ENCODE measurements at places on chromosomes 6 and 20.
A peak's percentile ranks its signal among the peaks of the same experiment; 100 is the strongest.

DNA sequence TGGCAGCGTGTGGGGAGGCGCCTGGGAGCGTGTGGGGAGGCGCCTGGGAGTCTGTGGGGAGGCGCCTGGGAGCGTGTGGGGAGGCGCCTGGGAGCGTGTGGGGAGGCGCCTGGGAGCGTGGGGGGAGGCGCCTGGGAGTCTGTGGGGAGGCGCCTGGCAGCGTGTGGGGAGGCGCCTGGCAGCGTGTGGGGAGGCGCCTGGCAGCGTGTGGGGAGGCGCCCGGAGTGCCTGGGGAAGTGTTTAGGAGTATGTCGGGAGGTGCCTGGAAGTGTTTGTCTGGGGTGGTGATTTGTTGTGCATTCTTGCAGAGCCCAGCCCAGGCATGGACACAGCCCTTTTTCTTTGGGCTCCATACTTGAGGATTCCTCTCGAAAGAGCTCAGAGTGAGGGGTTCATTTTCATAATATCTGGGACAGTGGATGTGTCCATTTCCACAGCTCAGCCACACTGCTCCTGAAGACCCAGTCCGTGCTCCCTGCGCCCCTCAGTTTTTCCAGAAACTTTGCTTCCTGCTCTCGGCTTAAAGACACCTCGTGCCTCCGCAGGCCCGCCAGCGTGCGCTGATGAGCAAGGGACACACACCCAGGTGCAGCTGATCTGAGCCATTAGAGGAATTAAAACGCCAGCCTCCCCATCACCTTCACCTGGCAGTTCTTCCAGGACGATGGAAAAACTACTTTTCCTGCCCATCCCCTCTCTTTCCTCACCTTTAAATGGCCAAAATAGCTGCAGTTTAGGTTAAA is 172.2 kb upstream of the THBS2 start:
- no peak for DNase-seq

DNA sequence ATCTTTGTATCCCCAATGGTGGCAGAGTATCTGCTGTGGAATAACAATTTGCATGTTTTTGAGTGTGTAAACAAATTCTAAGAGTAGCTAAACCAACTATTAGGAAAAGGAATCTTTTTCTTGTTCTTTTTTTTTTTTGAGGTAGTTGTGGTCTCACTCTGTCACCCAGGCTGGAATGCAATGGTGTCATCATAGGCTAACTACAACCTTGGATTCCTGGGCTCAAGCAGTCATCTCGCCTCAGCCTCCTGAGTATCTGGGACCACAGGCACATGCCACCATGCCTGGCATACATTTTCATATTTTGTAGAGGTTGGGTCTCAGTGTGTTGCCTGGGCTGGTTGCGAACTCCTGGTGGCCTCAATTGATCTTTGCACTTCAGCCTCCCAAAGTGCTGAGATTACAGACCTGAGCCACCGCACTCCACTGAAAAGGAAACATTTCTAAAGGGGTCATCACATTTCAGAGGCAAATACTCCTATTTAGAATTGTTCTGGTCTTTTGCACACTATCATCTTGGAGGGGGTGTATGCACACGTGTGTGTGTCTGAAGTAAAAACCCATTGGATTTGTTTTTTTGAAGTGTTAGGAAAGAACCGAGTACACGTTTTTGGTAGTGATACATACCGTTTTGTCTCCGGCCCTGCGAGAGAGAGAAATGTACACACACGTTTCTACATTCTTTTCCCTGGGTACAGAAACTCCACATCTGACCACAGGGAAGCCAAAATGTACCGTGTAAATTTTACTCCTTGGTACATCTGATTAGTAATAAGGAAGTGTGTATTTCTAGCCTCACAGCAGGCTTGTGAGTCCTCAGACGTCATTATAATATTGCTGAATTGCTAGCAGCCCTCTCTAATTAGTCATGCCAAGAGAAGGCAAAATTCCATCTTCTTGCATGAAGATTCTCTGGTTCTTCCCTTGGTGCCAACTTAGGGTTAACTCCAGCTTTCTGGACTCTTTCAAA is 183.6 kb downstream of the JARID2 start:
- DNase-seq = no peak

- DNase-seq = no peak
Observed at GRCh38 chr6:79872986-79873385, 74.4 kb downstream of the ELOVL4 start.

DNA sequence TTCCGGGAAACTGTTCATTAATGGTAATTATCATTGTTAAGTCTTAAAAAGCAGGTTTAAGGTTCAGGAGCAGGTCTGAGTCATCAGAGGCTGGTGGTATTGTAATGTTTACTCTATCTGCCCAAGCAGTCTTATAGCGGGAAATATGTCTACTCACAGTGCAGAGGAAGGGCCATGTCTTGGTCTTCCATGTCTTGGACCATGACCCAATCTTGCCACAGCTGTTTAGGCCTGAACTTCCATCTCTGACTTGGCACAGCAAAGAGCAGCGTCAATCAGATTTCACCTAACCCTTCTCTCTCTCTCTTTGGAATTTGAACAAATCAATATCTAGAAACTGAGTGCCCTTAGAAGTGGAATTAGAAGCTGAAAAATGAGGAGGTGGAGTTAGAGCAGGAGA is 25.8 kb downstream of the SLC2A12 start:
- no peak for DNase-seq

GRCh38 chr20:50190251-50191064 is at the start of gene CEBPB:
Gene CEBPB, plus strand, starts transcription at chr20:50190830. Its CDS starts 204 bp downstream, at chr20:50191034.
- DNase-seq = peak; percentile 92

DNA sequence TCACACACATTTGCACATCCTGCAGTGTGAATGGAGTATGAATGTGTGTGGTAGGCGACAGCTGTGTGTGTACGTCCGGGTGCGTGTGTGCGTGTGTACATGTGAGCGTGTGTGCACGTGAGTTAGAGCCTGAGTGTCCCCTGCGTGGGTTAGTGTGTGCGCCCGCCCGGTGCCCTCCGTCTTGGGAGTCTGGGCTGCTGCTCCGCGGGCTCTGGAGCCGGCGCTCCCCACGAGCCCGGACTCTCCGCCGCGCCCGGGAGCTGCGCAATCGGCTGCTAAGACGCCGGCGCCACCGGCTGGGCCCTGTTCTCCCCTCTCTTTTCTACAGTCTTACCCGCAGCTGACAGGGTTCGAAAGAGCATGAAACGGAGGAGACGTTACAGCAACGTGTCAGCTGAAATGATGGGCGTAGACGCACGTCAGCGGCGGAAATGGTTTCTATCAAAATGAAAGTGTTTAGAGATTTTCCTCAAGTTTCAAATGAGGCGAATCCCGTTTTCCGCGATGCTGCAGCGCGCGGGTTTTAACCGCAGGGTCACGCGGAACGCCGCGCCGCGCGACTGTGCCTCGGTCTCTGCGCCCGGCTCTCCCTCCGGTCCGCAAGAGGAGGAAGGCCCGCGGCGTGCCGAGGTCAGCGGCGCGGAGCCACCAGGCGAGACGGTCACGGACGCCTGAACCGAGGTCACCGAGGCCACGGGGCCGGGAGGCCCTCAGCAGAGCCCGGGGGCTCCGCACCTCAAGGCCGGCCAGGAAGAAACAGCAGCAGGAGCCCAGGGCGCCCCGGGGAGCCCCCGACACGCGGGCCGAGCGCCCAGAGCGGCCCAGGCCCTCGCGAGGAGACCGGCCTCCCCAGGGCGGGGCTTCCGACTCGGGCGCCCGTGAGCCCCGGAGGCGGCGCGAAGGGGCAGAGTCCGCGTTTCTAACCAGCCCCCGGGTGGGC is 95.3 kb upstream of the BHLHE23 start:
- no peak for DNase-seq

DNA sequence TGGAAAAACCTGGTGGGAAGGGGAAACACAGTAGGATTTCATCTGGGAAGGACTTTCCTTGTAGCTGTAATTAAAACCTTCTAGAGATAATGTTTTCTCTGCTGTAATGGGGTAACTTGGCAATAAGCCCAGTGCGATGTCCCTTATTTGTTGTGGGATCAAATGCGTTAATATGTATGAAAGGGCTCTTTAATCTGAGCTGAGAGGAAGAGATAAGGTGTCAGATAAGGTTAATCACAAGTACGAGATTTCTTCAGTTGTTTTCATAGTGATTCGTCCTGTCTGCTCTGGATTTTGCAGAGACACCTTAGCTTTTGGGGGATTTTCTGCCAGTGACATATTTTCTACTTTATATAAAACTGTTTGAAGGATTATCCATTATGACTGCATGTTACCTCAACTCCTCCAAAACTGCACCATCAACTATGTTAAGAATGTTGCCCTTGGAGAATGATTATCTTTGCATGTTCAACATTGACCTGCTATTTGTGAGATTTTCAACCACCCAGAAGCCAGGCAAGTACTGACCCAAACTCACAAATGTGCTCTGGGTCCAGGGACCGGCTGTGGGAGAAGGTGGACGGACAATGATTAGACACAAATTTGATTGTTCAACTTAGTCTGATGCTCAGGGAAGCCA is 21.2 kb upstream of the ELOVL5 start:
- no peak for DNase-seq

DNA sequence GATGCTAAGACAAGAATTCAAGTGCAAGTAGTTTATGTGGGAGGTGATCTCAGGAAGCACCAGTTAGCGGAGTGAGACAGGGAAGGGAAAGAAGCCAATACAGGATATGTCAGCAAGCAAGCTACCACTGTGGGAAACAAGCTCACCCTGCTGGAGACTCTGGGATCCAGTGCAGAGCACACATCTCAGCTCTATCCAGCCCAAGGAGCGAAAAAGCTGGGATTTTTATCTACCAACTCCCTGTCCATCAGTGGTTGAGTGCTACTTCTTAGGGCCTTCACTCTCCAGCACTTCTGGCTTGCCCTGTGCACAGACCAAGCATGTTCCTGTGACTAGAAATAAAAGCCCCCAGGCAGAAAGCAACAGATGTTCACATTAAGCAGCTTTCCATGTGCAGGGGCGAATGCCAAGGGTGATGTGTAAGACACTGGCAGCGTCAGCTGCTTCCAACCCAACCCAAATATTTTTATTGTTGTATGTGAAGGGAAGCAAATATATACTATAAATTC is 10.8 kb upstream of the RNF24 start:
- DNase-seq = peak; percentile 69

DNA sequence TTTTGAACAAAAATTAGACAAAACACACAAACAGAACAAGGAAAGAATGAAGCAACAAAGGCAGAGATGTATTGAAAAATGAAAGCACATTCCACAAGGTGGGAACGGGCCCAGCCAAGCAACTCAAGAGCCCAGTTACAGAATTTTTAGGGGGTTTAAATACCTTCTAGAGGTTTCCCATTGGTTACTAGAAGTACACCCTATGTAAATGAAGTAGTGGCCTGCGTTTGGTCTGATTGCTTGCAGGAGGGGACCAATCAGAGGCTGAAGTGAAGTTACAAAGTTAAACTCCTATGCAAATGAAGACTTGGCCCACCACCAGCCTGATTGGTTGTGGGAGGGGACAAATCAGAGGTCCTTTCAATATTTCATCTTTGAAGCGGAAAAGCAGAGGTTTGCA is 593.7 kb upstream of the MMS22L start:
- DNase-seq = no peak

DNA sequence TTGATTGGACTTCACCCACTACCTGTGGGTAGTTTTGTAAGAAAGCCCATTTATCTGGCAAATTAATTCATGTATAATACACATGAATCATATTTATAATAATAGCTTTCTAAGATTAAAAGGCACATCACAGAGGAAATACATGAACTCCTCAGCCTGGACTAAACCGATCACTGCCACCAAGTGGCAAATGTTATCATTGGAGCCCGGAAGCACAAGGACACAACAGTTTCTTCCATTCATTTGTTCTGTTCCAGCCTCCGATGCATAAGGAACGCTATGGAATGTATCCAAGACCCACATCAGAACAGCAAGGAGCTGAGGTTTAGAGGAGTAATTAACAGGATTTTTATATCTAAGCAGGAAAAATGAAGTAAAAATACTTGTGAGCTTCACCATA is 13.9 kb upstream of the IPCEF1 start:
- no peak for DNase-seq

GRCh38 chr6:5073992-5074391 is 11.1 kb upstream of the PPP1R3G start:
- no peak for DNase-seq

- DNase-seq = no peak
Observed at GRCh38 chr20:60884277-60884676, 367.8 kb upstream of the CDH4 start.

DNA sequence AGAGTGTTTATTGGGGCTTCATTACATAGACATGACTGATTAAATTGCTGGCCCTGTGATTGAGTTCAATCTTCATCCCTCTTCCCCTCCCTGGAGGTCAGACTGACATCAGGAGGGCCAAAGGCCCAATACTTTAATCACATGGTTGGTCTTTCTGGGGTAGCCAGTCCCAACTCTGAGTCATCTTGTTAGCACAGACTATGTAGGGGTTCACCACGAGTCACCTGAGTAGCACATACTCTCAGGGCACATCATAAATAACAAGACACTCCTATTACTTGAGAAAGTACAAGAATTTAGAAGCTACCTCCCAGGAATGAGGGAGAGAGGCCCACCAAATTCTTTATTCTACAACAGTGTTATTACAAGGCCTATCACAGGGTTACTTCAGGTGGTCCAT is 11.3 kb downstream of the GINS1 start:
- DNase-seq = no peak

GRCh38 chr6:2760882-2761842 is 4.0 kb upstream of the WRNIP1 start:
- DNase-seq = no peak

DNA sequence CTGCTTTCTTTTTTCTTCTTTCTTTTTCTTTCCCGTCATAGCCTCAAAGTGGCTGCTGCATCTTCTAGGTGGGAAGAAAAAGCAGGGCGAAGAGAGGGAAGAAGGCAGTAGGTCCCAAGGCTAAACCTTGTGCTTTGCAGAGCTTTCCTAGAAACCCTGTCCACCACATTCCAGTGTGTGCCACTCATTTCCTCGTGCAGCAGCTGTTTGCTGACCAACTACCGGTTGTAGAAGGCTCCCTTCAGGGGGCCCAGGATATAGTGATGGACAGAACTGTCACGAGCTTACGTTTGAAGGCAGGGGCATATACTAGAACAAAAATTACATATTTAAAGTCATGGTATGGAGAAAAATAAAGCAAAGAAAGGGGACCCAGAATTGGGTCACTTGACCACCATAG is 103.0 kb downstream of the SASH1 start:
- no peak for DNase-seq

DNA sequence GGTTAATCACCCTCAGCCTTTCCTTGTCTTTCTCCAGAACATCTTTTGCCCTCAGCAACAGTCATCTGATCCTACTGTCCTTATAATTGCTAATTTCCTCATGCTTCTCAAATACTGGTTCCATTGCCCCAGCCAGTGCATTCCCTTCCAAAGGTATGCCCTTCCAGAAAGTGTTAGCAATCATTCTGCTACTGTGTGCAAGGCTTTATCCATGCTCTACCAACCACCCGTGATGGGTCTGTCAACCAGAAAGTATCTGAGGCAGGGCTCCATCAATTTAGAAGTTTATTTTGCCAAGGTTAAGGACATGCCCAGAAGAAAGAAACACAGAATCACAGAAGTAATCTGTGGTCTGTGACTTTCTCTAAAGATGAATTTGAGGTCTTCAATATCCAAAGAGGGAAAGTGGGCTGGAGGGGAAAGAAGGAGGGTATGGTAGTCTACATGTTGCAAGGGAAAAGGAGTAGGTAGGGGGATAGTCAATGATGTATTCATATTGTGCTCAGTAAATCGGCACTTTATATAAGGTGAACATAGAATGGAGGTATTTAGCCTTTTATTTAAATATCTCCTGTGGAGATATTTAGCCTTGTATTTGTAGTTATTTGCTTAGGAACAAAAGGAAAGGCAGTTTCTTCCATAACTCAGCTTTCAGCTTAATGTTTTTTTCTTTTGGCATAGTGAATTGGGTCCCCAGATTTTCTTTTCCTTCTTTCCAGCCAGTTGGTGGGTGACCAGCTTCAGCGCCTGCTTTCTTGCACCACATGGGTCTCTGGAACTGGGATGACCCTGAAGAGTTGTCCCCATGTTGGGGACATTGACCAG is 35.2 kb upstream of the PAQR8 start:
- DNase-seq = no peak
